Glutamatergic neuron (in vitro differentiated cells): ENCODE measurements at places on chromosomes 5 and 9. TPM values are rescaled to one million over a fixed set of nuclear protein-coding genes. Genes with fewer than 3 reads are reported as not detected.

The COL15A1 gene
- total RNA-seq = not detected

The STK32A gene
- 3.2 TPM for total RNA-seq

The POU5F2 gene
- total RNA-seq = 1.5 TPM

The PCDHGA6 gene
- 6.3 TPM for total RNA-seq

The SHOC1 gene
- not detected for total RNA-seq

The COX7C gene
- total RNA-seq = 489 TPM

DNA sequence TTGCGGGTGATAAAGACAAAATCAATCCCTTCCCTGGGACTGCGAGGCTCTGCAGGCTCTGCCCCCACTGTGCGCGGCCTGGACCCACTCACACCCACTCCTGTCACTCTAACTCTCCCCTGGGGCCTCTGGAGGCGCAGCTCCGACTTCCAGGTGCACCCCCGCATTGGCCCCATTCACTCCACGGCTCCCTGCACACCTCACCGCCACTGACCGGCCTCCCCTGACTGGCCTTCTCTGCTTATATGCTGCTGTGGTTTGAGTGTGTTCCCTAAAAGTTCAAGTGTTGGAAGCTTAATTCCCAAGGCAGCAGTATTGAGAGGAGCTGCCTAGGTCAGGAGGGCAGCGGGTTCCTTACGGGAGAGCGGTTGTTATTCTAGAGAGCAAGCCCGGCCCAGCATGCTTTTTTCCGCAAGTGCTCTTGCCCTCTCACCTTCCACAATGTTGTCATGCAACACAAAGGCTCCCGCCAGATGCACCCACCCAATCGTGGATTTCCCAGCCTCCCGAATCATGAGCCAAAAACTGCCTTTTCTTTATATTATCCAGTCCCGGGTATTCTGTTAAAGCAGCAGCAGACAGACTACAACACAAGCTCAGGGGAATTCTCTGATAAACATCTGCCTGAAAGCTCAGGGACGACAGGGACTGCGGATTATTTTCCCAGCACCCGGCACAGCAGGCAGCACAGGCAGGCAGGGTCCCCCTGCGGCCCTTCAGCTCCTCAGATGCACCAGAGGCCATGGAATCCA, 73.5 kb upstream of the LRRTM2 start:
- H3K27me3 ChIP-seq = peaks cover 12% of the 10 kb centered on the region
- H3K27ac ChIP-seq = peak overlapping the region; percentile 89
- peaks cover 48% of the 10 kb centered on the region for H3K4me1 ChIP-seq
- no peak overlapping the region for H3K4me3 ChIP-seq
- no peaks in the 10 kb centered on the region for H3K36me3 ChIP-seq

DNA sequence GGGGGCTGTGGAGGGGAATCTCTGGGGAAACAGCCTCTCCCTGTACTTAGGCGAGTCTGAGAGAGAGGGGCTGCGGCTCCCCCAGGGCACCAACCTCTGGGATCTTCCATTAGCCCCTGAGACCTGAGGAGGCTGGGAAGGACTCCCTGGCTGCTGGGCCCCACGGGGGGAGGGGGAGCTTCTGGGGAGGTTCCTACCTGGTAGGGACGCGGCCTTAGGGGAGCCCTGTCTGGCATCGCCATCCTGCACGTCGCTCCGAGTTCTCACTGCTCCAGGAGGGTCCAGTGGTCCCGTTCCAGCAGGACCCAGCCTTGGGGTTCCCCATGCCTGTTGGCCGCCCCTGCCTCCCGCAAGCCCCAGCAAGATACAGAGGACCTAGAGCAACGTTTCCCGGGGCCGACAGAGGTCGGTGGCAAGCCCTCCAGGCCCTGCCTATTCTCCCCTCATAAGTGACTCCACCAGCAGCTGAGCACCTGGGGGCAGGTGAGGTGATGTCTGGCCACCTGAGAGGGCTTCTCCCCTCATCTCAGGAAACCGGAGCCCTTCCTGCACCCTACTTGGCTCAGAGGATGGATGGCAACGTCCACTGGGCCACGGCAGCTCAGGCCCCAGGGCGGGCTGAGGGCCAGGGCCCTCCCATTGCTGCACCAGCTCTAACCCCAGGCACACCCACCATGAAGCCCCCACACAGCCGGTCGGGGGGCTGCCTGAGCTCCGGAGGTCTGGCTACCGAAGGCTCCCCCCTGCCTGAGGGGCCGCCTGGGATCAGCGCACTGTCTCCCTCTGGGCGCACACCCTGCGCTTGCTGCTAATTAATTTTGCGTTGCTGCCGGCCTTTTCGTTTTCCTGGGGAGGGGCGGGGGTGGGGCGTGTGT, 22.5 kb downstream of the TPPP start:
- H3K4me3 ChIP-seq = no peak overlapping the region
- peaks cover 7% of the 10 kb centered on the region for H3K27me3 ChIP-seq
- no peaks in the 10 kb centered on the region for H3K36me3 ChIP-seq
- no peak for DNase-seq
- H3K4me1 ChIP-seq = peaks cover 3% of the 10 kb centered on the region

DNA sequence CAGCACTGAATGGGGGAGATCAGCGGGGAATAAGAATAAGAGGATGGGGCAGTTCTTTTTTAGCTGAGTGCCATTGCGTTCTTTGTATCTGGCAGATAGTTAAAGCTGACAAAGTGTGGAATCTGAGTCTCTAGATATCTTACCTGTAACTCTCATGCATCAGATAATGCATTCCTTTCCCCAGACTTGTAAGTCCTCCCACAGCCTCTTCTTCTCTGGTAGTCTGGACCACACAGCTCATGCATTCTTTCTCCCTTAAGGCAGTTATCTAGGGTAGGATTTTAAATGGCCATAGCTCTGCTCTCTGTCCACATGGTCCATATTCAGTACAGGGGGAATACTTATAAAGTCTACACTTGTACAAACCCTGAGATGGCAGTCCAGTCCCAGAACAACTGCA, 54.0 kb upstream of the FGF10 start:
- H3K36me3 ChIP-seq = no peaks in the 10 kb centered on the region
- H3K4me1 ChIP-seq = no peaks in the 10 kb centered on the region
- no peak for DNase-seq
- H3K27me3 ChIP-seq = no peaks in the 10 kb centered on the region

DNA sequence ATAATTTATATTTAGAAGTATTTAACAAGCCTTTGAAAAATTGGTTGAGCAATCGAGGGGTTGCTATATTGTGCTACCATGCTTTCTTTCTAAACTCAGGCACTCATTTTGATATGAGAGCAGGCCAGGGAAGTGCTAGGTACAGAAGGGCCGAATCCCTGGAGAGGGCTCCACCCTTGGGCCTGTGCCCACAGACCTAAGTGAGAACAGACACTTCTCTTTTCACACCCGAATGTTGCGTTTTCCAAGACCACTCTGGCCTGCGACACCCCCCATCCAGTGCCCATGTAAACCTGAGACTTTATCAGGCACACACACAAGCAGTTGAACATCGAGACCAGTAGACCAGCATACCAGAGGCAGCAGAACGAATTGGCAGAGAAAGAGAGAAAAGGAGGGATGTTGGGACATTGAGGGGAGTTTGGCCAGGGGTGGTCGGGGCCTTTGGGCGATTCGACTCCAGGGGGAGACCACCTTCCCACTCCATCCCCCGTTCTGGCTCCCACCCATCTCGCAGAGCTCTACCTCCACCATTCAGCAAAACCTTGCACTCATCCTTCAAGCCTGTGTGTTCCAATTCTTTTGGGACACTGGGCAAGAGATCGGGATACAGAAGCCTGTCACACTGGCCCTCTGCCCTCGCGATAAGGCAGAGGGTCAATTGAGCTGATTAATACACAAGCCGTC, 134.8 kb downstream of the FBXO4 start:
- no peak overlapping the region for H3K4me3 ChIP-seq

DNA sequence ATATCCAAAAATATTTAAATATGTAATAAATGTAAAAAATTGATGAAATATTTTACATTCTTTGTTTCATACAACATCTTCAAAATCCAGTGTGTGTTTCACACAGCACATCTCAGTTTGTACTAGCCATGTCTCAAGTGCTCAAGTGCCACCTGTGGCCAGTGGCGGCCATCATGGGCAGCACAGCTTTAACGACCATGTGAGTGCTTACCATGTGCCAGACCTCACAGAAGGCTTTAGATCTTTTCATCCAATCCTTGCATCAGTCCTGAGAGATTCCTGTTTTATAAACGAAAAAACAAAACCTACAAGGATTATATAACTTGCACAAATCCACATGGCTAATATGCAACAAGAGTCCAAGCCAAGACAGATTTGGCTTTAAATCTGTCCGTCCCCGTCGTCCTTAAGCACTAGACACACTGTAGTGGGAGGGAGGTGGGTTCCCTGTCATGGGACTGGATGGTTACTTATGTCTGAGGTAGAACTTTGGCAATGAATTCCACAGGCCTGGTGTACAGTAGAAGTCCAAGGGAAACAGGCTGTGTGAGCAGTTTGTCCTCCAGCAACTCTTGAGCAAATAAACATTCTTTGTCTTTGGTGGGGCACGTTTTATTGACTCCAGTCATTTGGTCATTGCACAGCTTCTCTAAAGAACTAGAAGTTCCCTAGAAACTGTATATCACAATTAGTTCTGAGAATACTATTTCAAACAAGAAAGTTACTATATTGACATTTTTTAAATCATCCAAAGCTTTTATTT, 25.0 kb upstream of the F2R start:
- no peaks in the 10 kb centered on the region for H3K36me3 ChIP-seq
- H3K4me3 ChIP-seq = no peak overlapping the region
- no peak overlapping the region for H3K27ac ChIP-seq
- no peak for DNase-seq
- H3K4me1 ChIP-seq = no peaks in the 10 kb centered on the region

DNA sequence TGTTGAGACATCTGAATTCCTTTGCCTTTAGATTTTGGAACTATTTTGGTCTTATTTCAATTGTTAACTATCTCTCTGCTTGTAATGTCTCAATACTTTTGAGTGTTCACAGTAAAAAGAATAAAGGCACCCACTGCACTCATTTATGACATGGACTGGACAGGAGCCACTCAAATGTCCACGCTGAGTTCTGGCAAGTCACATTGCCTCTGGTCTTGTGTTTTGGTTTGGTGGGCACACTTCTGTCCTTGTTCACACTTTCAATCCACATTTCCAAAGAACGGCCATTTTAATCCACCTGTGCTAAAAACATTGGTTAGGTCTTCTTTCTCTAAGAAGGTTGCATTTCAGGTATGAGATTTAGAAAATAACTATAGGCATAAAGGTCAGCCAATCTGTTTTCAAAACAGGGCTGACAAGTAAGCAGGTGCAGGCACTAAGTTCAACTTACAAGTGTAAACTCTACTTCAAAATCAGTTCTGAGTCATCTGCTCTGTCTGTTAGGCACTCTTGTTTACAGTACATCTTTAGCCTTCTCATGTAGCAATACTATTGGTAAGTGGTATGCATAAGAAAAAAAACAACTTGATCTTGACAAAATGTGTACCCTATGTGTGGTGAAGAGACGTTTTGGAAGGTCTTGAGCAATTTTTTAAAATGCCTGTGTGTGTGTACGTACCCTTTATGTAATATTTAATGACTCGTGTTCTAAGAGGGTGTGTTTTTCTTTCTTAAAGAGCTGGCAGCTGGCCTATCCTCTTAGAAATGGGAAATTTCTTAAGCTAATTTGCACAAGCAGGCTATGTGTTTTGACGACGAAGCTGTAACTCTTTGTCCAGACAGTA, 31.5 kb upstream of the ZFAND5 start:
- DNase-seq = no peak
- H3K27ac ChIP-seq = no peak overlapping the region
- H3K36me3 ChIP-seq = no peaks in the 10 kb centered on the region
- no peaks in the 10 kb centered on the region for H3K27me3 ChIP-seq
- H3K4me3 ChIP-seq = no peak overlapping the region

DNA sequence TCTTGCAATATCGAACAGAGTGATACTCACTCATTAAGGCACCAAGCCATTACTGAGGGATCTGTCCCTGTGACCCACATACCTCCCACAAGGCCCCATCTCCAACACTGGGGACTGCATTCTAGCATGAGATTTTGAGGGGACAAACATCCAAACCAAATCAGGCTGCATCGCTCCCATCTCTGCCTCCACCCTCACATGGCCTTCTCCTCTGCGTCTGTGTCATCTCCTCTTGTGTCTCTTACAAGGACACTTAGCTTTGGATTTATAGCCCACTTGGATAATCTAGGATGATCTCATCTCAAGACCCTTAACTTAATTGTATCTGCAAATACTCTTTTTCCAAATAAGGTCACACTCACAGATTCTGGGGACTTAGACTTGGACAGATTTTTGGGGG, 284.4 kb upstream of the DAP start:
- no peak overlapping the region for H3K4me3 ChIP-seq
- H3K27ac ChIP-seq = no peak overlapping the region
- peaks cover 1% of the 10 kb centered on the region for H3K27me3 ChIP-seq

DNA sequence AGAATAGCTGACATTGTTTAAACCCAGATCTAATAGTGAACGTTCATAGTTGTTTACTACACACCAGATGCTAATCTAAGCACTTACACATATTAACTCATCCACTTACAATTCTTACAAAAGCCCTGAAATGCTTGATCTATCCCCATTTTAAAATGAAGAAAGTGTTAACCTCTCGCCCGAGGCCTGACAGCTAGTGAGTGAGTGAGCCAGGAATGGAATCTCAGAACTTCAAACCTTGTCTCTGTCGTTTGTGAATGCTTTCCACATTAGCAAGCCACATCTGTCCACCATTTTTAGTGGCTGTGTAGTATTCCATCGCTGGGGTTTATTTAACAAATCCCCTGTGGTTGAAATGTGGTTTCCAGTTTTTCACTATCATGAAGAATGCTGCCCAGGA, 24.9 kb upstream of the NEURL1B start:
- no peak for DNase-seq
- no peak overlapping the region for H3K27ac ChIP-seq
- H3K4me1 ChIP-seq = no peaks in the 10 kb centered on the region
- H3K27me3 ChIP-seq = peaks cover 7% of the 10 kb centered on the region
- H3K36me3 ChIP-seq = no peaks in the 10 kb centered on the region

DNA sequence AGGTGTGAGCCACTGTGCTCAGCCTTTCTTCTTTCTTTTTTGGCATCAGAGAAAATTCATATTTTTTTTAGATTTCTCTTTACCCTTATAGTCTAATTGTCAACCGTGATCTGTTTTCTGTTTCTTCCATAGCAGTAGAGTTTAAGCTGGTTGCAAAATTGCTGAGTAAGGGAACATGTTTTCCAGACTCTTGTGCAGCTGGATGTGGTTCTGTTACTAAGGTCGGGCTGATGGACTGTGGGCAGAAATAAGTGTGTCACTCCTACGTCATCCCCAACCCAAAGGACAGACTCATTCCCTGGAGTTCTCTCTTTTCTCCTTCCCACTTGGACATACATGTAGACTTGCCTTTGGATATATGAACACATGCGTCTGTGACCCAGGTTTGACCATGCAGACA, 64.1 kb upstream of the GOLM1 start:
- no peaks in the 10 kb centered on the region for H3K36me3 ChIP-seq
- DNase-seq = no peak
- H3K4me3 ChIP-seq = no peak overlapping the region
- H3K27ac ChIP-seq = no peak overlapping the region
- H3K4me1 ChIP-seq = no peaks in the 10 kb centered on the region

- H3K36me3 ChIP-seq = no peaks in the 10 kb centered on the region
- no peak for DNase-seq
- no peaks in the 10 kb centered on the region for H3K27me3 ChIP-seq
- no peak overlapping the region for H3K4me3 ChIP-seq
Observed at GRCh38 chr5:89302102-89302891, 419.3 kb upstream of the MEF2C start.
